ENCODE measurements at places on chromosomes 1 and 21. TPM values are rescaled to one million over a fixed set of nuclear protein-coding genes. Genes with fewer than 3 reads are reported as not detected.

GRCh38 chr1:189868021-189868420 is 609.6 kb downstream of the BRINP3 start:
- DNase-seq, result no peak
- no peak overlapping the region for H3K27ac ChIP-seq
- H3K4me3 ChIP-seq, result no peak overlapping the region
- no peaks in the 10 kb centered on the region for H3K4me1 ChIP-seq

Gene HLX
- total RNA-seq, result 0.07 TPM

GRCh38 chr1:5661196-5662085 is 330.8 kb downstream of the NPHP4 start:
- H3K4me1 ChIP-seq, result no peaks in the 10 kb centered on the region
- H3K4me3 ChIP-seq, result no peak overlapping the region
- H3K27me3 ChIP-seq, result no peaks in the 10 kb centered on the region
- no peaks in the 10 kb centered on the region for H3K36me3 ChIP-seq

DNA sequence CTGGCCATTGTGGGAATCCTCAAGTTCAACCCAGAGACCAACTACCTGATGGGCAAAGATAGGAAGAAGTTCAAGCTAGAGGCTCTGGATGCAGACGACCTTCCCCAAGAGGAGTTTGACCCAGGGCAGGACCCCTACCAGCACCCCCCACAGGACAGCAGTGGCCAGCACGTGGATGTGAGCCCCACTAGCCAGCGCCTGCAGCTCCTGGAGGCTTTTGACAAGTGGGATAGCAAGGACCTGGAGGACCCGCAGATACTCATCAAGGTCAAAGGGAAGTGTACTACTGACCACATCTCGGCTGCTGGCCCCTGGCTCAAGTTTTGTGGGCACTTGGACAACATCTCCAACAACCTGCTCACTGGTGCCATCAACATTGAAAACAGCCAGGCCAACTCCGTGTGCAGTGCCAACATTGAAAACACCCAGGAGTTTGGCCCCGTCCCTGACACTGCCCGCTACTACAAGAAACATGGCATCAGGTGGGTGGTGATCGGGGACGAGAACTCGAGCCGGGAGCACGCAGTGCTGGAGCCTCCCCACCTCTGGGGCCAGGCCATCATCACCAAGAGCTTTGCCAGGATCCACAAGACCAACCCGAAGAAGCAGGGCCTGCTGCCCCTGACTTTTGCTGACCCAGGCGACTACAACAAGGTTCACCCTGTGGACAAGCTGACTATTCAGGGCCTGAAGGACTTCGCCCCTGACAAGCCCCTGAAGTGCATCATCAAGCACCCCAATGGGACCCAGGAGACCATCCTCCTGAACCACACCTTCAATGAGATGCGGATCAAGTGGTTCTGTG is 30.6 kb upstream of the GPR137B start:
- H3K4me1 ChIP-seq, result no peaks in the 10 kb centered on the region
- no peak overlapping the region for H3K27ac ChIP-seq
- no peak overlapping the region for H3K4me3 ChIP-seq
- DNase-seq, result no peak

Gene UBXN10
- total RNA-seq, result 0.69 TPM
